Fibroblast of mammary gland (primary cell): ENCODE measurements at places on chromosomes 6 and 20.

DNA sequence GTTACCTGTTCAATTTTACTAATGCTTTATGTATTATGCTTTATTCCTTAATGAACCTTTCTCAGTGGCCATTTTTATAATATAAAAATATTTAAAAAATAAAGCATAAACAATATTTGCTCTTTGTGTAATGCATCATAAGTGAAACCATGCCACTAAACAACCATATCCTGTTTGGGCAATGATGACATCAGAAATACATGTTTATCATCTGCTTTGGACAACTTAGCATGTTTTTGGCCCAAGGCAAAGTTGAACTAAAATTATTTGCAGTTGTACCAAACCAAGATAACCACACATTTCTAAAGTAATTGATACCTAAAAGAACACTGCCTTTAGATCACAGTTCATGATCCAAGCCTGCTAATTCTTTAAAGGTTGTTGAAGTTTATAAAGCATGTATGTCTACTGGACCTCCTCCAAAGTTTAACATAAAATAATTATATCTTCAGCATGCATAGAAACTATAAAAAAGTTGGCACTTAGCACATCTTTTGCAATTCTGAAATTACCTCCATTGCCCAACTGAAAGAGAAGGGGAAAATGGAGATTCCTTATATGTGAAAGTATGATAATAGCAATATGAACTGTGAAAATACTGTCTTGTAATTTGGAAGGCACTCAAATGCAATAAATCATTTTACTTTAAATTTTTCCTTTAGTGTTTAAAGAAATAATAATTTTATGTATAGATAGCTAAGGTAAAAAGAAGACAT, 325.6 kb upstream of the RUNX2 start:
- peak; percentile 23 for DNase-seq

GRCh38 chr20:1280195-1281102, 14.4 kb downstream of the SNPH start:
- peak; percentile 8 for DNase-seq

DNA sequence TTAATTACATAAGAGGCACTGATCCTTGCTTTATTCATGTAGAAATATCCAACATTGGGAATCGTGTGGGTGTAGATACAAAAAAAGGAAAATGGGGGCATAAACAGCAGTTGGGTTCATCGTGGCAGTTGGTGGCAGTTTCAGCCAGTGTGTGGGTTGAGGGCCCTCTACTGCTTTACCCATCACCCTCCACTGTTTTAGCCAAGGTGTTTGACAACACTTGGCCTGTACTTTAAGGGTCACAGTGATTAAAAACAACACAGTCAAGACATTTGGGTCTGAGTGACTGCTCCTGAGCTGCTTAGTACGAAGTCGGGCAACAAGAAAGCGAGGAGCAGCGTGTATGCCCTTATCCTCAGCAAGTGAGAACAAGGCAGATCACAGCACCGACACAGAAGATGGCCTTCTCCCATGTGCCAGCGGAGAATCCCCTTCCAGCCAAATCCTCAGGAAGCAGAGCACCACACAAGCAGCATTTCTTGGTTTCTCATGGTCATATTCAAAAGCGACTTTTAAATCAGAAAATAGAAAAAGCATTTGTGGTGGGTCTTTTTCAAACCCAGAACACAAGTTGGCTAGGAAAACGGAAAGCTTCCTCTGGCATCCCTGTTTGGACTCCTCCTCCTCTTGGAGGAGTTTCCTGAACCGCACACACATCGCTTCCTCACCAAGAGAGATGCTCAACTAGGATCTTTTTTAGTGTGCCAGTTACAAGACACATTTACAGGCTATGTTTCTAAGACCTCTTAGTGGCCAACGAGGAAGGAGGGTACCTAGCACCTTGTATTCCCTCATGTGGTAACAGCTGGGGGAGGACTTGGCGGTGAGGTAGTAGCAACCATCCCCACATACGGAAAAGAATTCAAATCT, 23.5 kb downstream of the EIF2S2 start:
- no peak for DNase-seq

GRCh38 chr6:75178757-75179156, 27.1 kb downstream of the COL12A1 start:
- DNase-seq, result no peak

DNA sequence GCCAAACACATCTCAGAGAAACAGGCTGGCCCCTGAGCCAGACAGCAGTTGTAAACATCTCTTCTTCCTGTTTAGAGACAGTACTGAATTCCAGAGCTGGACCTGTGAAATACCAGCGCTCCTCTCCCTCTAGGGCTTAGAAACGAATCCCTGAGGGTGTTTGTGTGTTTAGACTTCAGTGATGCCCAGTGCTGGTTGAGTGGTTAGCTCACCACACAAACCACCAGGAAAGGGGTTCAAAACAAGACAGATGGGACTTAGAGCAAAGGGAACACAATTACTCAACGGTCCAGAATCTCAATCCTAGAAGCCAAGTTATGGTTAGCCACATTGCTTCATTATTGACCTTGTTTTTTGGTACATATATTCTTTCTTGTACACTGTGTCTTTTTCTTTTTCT, 108.7 kb upstream of the TMEM170B start:
- peak; percentile 92 for DNase-seq

- peak; percentile 40 for DNase-seq
Measured at GRCh38 chr20:35226884-35227681, 593 bp downstream of the MMP24 start.

DNA sequence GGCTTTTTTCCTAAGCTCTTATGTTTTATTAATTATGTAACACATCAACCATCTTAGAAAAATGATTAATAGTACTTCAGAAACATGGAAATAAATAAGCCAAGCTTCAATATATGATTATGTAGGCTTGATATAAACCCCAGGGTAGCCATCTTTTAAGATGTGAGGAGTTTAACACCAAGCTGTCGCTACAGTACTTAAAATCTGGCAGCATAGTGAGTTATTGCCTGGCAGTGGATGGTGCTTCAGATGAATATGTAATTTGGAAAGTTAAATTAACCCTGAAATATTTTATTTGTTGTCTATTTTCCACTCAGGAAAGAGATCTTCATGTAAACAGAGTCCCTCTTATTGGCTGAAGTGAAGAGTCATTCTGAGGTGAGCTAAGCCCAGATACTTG, 339.0 kb upstream of the ZFP64 start:
- no peak for DNase-seq

GRCh38 chr6:135909737-135910387, 58.4 kb downstream of the PDE7B start:
- peak; percentile 71 for DNase-seq

GRCh38 chr20:37991157-37991866, 41.9 kb downstream of the TTI1 start:
- DNase-seq, result no peak

- peak; percentile 1 for DNase-seq
Measured at GRCh38 chr6:125444006-125444923, 142.5 kb upstream of the HDDC2 start.

DNA sequence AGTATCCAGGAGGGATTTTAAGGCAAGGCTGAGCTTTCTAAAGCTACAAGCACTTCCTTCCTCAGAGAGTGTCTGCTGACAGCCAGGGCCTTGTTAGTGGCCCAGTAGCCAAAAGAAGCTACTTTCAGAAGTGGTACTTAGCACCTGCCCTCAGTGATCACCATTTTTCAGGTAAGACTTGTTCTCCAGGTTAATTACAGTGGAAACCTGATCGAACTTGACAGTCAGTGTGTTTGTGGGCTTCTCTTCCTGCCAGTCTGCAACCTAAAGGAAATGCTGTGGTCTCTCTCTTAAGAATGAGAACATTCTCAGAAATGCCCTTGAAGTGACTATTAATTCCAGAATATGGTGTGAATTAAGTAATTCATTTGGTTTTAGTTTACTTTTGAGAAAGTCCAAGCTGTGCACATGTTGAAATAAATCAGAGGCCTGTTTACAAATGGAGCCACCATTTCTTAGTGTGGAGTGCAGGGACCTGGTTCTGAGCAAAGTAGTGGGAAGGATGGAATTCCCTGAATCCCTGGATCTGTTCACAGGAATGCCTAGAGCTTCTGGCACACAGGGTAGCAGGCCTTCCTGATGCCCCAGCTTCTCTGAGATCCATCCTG, 185.3 kb upstream of the AGPAT4 start:
- no peak for DNase-seq

DNA sequence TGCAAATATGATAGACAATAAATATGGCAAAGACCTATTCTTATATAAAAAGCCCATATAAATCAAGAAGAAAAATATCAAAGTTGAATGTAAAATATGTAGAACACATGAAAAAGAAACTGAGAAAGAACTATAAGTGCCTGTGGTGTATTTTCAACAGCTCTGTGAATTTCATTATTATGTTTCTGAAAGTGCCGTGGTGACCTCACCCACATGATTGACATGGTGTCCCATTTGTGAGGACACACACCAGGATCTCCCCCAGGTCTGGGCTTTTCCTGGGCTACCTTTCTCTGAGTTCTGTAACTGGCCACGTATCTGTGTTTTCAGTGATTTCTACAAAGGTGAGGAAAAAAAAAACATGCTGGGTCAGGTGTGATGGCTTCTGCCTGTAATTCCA, 86.7 kb downstream of the BMP6 start:
- no peak for DNase-seq

DNA sequence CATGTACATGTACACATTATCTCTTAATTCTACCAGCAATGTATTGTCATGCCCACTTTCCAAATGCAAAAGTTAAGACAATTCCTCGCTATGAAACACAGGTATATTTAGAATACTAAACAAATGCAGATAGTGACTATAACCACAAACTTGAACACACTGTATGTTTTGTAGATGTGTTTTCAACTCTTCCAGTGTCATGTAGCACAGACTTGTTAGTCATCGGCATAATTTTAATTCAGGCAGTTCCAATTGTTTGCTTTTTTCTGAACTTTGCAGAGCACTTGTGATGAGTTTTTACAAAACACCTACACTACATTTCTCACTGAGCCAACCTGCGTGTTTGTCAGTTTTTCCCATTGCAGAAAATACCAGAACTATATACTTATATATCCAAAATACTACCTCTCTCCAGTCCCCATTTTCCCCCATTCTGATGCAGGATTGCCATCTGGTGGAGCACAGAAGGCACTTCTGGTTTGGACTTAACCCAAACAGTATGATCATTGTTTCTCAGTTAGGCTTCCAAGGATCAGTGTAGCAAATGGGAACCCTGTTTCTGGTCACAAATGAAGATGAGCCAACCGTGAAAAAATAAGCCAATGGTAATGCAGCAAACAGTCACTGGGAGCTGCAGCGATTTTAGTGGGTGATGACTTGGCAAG, 143.4 kb downstream of the ADGRB3 start:
- DNase-seq, result peak; percentile 53

DNA sequence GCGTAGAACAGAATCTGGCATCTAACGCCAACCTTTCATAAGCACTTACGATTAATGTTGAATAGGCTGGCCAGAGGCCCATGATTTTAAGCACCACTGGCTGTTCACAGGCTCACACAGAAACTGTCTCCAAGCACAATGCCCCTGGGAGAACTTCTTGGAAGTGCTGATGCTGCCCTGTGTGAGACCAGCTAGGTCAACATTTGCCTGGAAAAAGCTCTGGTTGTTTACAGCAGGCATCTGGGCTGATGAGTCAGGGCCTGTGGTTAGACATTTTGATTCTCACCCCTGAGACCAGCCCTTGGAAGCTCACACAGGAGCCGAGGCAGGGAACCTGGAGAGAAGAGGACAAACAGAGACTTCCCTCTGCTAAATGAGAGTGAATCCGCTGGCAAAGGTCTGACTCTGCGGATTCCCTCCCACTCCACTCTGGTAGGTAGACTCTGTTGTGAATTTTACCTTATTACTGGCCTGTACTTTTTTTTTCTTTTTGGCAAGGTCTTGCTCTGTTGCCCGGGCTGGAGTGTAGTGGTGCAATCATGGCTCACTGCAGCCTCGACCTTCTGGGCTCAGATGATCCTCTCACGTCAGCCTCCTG, 6.8 kb upstream of the SULF2 start:
- DNase-seq, result peak; percentile 98

DNA sequence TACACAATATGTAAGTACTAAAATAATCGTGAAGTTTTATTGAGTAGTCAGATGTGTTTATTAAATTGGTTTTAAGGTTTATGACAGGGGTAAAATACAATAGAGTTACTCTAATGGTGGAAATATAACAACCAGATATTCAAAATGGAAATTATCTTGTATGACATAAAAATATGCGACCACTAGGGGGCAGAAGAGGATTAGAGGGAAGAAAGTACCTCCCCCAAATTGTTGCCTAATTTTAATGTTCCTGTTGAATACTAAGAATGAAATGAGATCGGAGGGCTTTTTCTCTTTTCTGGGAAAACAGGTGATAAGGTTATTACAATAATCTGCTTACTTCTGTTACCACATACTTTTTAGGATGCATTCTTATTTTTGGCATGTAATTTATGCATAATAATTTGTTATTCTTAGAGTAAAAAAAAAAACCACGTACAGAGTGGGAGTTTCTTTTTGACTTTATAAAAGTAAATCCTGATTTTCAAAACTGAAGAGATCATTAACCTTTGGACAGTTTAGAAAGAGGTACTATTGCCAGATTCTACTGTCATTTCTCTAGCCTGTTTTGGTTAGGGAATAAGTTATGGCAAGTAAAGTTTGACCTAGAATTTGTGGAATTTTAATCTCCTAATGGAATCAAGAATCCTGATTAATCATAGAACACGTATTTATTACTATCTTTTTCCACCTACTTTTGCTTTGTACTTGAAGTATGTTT, 159.2 kb downstream of the CD109 start:
- peak; percentile 77 for DNase-seq

DNA sequence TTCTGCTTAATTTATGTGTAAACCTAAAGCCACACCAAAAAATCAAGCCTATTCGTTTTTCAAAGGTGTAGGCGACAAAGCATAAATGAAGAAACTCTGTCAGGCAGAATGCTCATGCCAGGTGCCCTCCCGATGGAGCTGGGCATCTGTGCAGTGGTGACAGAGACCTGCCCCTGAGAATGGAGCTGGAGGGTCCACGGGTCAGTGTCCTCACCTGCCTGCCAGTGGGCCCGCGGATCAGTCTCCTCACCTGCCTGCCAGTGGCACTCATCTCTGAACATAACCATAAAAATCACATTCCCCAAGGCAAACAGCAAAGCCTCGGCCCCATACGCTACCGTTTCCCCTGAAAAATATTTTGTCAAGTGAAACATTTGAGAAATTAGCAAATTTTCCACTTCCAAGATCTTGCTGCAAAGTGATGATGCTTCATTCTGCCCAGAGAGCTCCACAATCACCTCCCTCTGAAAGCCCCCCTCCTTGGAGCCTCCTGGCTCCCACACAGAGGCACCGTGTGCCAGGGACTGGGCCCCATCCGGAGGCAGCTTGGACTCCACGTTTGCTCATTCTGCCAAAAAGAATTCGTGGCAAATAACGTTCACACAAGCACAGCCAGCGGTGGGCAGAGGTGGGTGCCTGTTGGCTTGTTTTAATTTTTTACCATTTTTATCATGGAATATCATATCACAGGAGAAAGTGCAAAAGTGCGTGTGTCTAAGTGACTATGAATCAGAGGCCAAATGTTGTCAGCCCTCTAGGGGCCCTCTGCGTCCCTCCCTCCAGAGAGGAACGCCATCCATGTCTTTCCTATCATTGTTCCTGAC, 88.8 kb downstream of the YTHDF1 start:
- DNase-seq, result no peak

GRCh38 chr6:78908621-78909020, 41.3 kb downstream of the IRAK1BP1 start:
- peak; percentile 17 for DNase-seq

- no peak for DNase-seq
Measured at GRCh38 chr6:119894811-119895210, 545.2 kb upstream of the MAN1A1 start.

- DNase-seq, result no peak
Measured at GRCh38 chr6:169252505-169253189, 999 bp downstream of the THBS2 start.
